NCI-H1417 treated with DMSO at 0.1 percent for 48 hours (cell line): ENCODE measurements at places on chromosomes 6 and 20.

DNA sequence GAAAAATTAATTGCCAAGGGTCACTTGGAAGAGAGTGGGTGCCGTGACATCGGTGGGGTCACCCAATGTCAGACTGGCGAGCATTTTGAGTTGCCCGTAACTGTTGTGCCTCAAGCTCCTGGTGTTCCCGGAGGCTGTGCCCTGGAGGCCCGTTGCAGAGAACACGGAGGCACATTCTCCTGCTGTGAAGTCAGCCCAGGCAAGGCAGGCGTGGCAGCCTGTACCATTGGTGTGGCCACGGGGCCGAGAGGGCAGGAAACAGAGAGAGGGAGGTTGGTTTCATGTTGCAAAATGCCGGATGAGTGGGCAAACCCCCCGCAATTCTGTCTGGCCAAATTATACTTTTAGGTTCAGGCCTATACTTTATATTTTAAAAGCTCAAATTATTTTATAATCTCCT lies 81.2 kb downstream of the THBS2 start:
- DNase-seq = no peak

DNA sequence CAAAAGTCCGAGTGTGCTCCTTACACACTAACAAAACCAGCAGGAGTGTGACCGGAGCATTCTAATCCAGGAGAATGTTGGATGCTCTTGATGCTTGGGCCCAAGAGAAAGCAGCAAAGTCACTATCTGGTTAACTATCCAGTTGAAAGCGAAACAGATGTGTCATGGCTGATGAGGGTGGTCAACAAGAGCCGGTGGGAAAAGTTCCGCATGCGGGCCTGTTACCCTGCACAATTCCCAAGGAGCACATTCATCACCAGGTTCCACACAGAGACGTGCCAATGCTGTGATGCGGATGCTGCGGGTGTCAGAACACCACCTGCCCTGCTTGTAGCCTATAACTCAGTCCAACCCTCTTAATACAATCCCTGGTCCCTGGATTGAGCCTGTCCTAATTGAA lies 38.7 kb downstream of the IL20RA start:
- no peak for DNase-seq

- no peak for DNase-seq
These were observed 65.6 kb downstream of the CAP2 start for GRCh38 chr6:17458966-17459365.

- DNase-seq = no peak
These were observed 441.1 kb upstream of the JARID2 start for GRCh38 chr6:14804785-14805210.
